COLO829 (cell line): ENCODE measurements at places on chromosomes 13 and 19.

DNA sequence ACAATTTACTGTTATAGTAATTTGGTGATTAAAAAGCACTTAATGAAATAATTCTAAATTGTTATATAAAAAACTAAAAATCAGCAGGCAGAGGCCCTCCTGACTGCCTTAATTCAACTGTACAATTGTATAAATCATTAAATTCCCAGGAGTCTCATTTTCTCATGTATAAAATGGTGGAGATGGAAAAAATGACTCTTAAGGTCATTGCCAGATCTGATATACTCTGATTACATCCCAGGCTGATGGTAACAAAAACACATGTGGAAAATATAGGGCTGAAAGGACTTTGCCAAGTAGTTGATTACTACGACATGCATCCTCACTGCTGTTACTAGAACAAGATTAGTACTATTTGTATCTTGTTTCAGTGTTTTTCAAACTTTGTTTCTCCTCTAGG, 1020.0 kb upstream of the SLC10A2 start:
- no peak for DNase-seq

DNA sequence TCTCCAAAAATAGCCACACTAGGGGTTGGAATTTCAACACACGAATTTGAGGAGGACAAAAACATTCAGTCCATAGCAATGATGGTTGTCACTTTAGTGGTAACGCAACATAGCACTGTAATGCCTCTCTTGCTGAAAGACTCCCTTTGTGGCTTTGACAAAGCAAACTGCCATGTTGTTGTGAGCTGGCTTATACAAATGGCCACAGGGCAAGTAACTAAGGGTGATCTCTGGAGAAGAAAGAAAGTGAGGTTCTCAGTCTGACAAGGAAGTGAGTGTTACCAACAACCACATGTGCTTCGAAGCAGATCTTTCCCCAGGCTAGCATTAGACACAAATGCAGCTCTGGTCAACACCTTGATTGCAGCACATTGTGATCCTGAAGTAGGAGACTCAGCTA, 79.1 kb upstream of the PCDH17 start:
- DNase-seq = peak; percentile 28

DNA sequence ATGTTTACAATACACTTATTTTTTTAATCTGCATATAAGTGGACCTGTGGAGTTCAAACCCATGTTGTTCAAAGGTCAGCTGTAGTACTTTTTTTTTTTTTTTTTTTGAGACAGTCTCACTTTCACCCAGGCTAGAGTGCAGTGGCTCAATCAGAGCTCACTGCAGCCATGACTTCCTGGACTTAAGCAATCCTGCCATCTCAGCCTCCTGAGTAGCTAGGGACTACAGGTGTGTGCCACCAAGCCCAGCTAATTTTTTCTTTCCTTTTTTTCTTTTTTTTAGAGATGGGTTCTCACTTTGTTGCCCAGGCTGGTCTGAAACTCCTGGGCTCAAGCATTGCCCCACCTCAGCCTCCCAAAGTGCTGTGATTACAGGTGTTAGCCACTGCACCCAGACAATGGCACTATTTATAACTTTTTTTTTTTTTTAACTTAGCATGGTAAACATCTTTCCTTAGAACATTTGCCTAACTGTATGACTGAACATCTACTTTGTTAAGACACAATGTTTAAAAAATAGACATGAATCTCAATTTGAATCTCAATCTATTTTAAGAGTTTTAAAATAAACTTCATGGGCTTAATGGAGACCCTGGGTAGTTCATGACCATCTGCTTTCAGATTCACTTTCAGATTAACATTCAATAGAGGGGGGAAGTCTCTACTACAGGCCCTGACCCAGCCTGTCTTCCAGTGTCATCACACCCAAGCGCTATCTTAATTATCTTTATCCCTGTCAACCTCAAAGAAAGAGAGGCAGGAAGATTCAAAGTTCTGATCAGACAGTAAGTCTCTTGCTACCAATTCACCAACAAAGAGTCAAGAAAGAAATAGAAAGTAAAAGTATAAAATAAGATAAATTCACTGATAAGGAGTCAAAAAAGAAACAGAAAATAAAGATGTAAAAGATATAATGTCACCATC, 97.7 kb upstream of the DOCK9 start:
- DNase-seq = no peak

DNA sequence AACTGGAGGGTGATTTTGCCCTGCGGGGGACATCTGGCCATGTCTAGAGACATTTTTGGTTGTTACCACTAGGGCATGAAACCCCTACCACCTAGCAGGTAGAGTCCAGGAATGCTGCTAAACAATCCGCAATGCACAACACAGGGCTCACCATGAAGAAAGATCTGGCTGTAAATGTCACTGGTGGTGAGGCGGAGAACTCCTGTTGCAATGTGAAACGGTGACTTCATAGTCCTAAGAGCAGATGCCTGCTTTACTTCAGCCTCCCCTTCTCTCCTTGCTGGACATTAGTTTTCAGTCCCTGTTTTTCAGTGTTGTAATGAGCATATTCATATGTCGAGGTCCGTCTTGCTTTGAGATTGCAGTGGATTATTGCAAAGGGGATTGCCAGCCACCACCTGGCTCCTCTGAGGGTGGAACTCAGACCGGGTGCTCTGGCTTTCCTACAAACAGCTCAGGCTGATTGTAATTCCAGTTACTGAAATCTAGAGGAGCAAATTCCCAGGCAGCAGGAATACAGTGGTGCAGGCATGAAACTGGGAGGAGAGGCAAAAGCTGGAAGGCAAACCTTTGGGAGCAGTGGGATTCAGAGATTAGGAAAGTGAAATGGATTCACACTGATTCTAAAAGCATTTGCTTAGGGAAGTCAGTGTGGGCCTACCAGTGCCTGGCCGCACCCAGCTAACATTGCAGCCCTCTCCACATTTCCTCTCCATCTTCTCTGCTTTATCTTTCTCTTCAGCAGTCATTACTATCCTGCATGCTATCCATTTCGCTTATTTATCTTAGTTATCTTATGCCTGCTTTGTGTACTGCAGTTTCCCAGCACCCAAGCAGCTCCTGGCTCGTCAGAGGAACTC, 76.1 kb upstream of the PCDH8 start:
- DNase-seq = no peak

DNA sequence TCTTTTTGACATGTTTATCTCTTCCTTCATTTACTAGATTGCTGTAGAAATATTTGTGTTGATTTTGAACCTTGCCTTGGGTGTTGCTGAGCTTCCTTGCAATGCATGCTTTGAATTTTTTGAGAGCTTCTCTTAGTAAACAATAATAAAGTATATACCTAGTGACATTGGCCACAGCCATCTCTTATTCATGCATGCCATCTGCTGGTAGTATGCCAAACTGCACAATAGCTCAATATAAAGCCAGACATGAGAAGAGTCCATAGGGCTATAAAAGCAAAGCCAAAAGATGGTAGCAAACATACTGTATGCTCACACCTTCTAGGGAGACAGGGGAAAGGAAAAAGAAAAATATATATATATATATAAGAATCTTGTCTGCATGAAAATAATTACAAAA, 18.9 kb upstream of the ZSCAN5A start:
- DNase-seq = peak; percentile 46

DNA sequence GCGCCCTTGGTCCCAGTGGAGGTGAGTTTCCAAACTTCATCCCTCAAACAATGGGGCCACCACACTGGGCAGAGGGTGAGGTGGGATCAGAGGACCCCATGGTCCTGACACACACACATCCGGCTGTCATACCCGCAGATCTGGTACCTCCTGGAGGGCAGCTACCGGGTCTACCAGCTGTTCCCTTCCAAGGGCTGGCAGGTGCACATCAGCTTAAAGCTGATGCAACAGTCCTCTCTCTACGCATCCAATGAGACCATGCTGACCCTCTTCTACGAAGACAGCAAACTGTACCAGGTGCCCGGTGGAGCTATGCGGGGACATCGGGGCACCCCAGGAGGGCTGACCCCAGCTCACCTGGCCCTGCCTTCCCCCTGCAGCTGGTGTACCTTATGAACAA, 14.0 kb upstream of the PSMD8 start:
- no peak for DNase-seq

- DNase-seq = no peak
These were observed 572.8 kb downstream of the PCDH9 start for GRCh38 chr13:66657165-66657881.

GRCh38 chr13:99218969-99219368, 18.3 kb downstream of the UBAC2 start:
- no peak for DNase-seq

- no peak for DNase-seq
These were observed 1.0 kb upstream of the CRYL1 start for GRCh38 chr13:20526664-20527063.

GRCh38 chr13:65917731-65918130, 1312.4 kb downstream of the PCDH9 start:
- no peak for DNase-seq

GRCh38 chr13:26202365-26202972, 19.6 kb downstream of the RNF6 start:
- DNase-seq = no peak

DNA sequence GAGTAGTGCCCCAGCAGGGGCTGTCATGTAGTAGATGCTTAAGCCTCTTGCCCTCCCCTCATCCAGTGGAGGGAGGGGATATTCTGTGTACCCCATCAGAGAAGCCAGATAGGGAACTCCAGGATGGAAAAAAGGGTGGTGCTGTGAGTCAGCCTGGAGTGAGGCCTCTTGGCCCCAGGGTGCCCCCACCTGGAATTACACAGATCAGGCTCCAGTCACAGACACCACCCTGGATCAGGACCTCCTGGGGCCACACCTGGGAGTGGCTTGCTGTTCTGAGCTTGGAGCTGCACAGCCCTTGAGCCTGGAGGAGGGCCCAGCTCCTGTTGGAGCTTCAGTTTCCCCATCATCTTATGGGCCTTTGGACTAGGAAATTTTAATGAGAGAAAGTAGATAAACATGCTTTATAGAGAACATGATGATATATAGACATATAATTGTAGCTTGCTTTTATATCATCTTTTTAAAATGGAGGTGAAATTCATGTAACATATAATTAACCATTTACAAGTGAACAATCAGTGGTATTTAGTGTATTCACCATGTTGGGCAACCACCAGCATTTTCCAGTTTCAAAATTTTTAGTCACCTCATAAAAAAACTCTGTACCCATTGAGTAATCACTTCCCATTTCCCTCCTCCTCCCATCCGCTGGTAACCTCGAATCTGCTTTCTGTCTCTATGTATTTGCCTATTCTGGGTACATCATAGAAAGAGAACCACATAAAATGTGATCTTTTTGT, 24.6 kb downstream of the CYP4F22 start:
- no peak for DNase-seq

DNA sequence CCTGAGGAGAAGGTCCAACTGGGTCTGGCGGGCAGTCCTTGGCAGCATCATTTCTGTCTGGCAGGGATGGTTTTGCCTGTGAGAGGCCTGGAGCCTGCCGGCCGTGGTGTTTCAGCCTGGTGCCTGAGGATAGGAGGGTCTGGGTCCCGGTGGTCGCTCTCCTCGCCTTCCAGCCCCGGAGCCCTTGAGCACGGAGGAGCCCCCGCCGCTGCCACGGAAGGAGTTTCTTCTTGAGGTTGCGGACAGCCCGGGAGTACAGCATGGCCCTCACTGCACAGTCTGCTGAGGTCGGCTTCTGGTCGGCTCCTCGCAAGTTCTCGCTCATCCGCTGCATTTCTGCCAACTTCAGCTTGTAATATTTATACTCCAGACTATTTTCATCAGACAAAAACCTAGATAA, 23.4 kb downstream of the SUGP2 start:
- DNase-seq = no peak

DNA sequence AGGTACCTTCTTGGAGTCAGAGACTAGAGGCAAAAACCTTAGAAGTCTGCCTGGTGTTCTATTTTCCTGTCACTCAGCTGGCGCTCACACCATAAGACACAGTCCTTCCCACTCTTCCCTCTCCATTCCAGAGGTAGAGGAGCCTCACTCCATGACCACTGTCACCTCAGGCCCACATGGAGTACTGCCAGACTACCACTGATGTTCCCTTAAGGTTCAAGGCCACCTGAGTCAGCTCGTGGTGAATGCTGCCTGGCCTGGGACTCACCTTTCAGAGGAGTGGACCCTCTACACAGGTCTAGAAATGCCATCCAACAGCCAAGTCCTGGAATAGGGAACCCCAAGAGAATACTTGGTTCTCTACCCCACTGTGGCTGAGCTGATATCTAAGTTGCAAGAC, 29.9 kb downstream of the RGCC start:
- DNase-seq = no peak

DNA sequence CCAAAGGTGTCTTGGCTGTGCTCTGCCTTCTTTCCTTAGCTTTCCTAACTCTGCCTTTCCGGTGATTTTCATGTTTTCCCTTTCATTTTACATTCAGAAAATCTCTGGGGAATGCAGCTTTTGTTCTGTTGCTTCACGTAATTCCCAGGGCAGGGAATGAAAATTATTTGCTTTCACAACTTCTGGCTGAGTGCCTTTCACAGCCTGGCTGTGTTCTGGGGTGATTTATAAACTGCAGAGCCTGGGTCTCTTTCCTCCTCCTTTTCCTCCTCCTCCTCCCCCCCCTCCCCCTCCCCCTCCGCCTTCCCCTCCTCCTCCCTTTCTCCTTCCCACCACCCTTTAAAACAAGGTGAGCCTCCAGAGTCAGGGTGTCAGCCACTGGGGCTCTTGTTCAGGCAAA, 84.3 kb downstream of the RNASEH2B start:
- DNase-seq = no peak

GRCh38 chr13:110232756-110233155, 74.2 kb downstream of the COL4A1 start:
- DNase-seq = no peak

DNA sequence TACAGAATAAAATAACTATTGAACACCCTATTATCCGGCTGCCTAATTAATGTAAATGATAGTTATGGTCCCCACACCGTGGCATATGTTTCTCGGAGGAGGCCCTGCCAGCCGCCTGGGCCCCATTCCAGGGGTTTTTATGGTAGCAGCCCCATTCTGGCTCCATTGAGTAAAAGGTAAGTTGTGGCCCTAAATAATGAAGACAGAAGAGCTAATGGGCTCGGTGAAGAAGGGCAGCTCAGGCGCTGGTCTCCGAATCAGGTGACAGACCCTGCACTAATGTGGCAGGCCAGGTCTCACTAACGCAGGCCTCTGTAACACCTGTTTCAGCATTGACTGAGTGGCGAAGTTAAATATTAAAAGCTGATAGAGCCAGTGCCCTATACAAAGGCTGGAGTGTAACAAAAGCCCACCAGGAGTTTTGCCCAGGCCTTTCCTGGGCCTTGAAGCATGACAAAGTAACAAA, 19.1 kb downstream of the POP4 start:
- no peak for DNase-seq

- DNase-seq = no peak
These were observed 3.4 kb upstream of the RFX2 start for GRCh38 chr19:6113616-6114188.

- DNase-seq = no peak
These were observed 327.3 kb downstream of the ATP8A2 start for GRCh38 chr13:25699056-25699455.

GRCh38 chr13:27975564-27976361, 6.6 kb upstream of the CDX2 start:
- DNase-seq = no peak
